ENCODE measurements at places on chromosomes 2 and 18.
A peak's percentile ranks its signal among the peaks of the same experiment; 100 is the strongest.

DNA sequence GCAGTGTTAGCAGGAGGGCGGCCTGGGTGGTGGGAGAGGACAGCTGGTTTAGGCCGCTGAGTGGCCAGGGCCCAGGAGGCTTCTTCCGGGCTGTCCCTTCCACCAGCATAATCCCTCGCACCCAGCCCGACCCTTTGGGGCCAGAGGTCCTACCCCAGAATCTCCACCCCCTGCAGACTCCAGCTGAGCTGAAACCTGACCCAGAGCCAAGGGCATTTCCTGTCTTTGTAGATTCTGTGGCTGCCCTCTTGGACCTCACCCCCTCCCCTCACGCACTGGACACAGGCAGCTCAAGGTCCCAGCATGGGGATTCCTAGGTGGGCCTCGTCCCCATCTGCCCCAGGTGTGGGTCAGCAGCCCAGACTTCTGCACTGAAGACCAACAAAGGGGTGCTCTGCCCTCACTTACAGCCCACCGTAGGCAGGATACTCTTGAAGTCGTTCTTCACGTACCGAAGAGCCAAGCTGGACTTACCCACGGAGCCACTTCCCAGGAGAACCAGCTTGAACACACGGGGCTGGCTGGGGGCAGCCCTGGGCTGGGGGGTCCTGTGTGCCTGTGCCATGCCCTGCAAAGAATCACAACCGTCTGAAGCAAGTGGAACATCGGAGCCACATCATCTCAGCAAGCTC lies 4.8 kb downstream of the RAB17 start:
- DNase-seq: no peak

DNA sequence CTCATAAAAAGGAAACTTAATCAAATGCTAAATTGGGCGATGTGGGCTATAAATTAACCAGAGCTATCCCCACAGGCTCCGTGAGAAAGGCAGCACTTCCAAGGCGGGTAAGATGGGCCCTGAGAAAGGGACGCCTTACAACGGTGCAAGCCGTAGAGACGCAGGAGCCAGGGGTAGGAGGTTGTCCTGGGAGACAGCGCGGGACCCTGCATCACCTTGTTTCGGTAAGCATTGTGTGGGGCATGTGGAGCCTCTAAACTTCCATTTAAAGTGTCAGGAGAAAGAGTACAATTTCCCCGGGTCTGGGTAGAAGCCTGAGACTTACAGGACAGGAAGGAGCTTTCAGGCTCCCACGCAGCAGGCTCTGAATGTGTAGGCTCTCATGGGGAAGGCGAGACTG lies 1.2 kb upstream of the PER2 start:
- DNase-seq: no peak

DNA sequence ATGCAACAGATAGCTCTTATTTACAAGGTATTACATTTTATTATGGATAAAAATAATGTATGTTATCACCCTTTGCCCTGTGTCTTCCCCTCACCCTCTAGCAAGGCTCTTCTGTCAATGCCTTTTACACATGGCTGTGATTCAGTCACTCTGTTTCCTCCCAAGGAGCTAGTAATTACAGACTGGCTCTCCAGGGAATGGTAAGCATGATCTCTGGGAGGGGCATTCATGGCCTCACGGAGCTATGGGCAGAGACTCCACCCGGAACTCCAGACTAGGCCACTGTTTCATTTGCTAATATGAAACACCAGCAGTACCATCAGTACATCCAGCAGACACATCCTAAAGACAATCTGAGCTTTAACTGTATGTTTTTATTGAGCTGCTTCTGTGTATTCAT lies 410.9 kb upstream of the CYRIA start:
- DNase-seq: no peak

DNA sequence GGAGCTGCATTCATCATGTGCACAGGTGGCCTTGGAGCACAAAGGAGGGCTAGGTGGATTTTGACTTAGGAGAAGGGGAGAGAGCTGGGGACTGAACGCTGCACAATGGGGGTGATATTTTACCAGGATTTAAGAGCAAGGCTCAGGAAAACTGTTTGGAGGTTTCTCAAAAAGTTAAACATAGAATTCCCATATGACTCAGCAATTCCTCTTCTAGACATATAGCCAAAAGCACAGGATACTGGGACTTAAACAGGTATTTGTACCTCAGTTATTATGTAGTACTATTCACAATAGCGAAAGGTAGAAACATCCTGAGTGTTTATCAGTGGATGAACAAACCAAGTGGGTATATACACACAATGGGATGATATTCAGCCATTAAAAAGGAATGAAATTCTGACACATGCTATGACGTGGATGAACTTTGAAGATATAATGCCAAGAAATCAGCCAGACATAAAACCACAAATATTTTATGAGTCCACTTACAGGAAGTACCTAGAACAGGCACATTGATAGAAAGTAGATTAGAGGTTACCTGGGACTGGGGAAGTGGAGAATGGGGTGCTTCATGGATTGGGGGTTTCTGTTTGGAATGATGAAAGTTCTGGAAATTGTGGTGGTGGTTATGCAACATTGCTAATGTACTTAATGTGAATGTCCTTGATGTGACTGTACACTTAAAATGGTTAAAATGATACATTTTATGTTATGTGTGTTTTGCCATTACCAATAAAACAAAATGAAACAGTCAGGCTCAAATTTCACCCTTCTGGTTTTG lies 216.9 kb downstream of the HAUS1 start:
- no peak for DNase-seq

DNA sequence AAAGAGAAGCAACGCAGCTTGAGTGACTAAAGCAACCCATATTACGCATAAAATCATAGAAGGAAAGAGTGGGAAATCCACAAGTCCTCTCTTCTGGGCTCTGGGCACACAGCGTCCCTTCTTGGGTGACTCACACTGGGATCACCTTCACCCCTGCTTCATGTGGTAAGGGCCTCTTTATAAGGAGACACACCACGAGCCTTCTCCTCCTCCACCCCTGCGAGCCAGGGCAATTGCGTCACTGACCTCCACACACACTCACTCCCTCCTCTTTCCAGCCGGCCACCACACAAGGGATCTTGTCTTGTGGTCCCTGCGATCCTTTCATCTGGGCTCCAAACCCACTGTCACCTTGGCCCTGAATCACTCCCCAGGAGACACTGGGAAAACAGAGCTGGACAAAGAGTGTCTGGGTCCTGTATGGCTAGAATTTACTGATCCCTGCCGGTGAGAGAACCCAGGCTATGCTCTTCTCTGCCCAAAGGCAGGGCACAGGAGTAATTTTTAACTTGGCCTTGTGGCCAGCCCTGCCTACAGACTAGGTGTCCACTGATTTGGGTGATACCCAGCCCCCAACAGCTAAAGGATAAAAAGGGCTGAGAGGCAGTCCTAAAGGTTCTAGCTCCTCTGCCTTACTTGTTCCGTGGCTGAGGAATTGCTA lies 35.3 kb downstream of the NHEJ1 start:
- peak; percentile 4 for DNase-seq

DNA sequence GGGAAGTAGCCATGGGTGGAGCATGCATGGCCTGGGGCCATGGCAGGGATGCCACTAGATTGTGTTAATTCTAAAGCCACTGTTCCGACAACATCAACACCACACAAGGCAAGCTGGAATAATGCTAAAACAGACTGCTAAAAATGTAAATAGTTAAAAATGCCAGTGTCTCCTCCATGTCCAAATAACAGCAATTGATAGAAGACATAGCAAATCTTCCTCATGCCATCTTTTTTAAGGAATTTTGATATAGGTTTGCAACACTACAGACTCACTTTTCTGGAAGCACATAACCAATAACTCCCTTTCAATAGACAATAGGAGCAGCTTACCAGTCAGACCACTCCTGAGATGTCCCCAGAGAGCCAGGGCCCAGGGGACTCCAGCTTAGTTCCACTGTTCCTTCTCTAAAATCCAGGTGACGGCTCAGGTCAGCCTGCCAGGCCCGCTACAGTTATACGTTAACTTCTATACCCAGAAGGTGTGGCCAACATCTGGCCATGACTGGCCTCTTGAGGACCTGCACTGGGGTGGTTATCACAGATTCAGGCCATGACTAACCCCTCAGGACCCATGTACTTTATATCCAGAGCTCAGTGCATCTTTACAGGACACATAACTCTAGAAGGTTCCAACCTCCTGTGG lies 20.3 kb downstream of the TUBB6 start:
- no peak for DNase-seq

GRCh38 chr2:150295544-150295943 lies 191.9 kb downstream of the RND3 start:
- no peak for DNase-seq

GRCh38 chr2:216023055-216023648 lies 9.8 kb upstream of the MREG start:
- DNase-seq: peak; percentile 27

DNA sequence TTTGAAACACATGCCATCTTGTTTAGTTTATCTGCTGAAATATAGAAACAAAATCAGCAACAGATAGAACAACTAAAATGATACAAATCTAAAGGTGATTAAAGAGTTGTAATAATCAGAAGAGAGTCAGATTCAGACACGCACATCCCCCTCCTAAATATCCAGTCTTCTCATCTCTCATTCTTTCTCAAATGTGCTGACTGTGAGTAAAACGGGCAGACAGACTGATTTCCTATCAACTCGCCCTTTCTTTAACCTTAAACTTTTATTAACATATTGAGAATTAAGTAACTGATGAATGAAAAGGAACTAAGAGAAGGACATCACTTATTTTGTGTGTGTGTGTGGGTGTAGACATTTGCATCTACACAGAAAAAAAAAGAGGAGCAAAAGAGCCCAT lies 34.6 kb upstream of the SPP2 start:
- DNase-seq: no peak

GRCh38 chr2:53202063-53202462 lies 565.5 kb upstream of the CHAC2 start:
- DNase-seq: no peak

- DNase-seq: no peak
These were observed 658.7 kb downstream of the EPHA4 start for GRCh38 chr2:220913384-220913783.

DNA sequence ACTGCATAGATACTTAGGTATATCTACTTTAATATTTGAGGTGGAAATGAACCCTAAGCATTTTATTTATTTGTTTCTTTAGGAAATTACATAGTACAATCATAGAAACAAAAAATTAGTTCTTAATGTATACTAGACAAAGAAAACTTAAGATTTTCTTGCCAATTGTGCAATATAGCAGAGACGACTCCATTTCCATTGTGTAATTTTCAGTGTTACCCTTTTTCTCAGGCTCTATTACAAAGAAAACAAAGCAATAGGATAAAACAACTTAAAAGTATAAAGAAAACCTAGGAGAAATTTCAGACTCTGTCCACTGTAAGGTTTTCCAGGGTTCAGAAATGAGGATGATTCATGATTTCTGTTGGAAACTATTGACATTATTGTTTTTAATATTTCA lies 89.0 kb upstream of the SERTAD2 start:
- DNase-seq: no peak

DNA sequence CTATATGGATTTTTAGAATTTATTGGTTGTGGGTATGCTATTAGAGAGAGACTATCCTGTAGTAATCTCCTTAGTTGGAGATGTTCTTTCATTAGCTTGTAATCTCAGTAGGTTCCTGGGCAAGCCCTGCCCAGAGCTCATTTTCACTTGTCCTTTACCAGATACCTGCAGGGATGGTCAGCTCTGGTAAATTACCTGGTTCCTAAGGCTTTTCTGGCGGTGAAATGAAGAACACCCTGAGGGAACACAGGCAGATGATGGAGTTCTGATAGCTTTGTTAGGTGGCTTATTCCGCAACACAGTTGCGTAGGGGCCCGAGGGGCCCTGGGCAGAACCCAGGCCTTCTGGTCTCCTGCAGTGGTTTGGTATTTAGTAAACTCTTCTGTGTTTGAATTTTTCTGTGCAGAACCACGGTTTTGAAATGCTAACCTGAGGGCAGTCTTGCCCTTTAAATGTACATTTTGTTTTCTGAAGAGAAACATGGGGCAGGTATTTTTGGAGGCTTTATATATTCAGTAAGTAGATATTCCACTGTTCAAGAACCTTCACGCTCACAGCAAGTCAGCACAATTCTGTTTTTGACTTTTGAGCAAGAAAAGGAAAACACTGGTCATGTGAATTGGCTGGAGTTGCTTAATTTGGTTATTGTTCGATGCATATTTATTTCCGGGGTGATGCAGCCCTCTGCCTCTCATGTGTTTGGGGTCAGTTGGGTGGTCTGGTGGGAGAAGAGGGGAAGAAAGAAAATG lies 22.4 kb downstream of the ZNF532 start:
- DNase-seq: no peak

- DNase-seq: peak; percentile 86
These were observed at the start of gene SERTAD2 for GRCh38 chr2:64653109-64654062. TSS of gene SERTAD2 (minus strand) at chr2:64653913. CDS start at chr2:64636871, 17,042 bp downstream.

- no peak for DNase-seq
These were observed 36.7 kb upstream of the ST8SIA5 start for GRCh38 chr18:46793565-46793964.

- no peak for DNase-seq
These were observed 484.0 kb downstream of the SATB2 start for GRCh38 chr2:198973785-198974184.

GRCh38 chr18:64956465-64956864 lies 794.3 kb upstream of the CDH7 start:
- no peak for DNase-seq

- no peak for DNase-seq
These were observed 219.3 kb upstream of the TMEFF2 start for GRCh38 chr2:192413812-192414681.

- DNase-seq: no peak
These were observed 44.3 kb downstream of the LPIN2 start for GRCh38 chr18:2968606-2969005.

- no peak for DNase-seq
These were observed 22.6 kb downstream of the MTX2 start for GRCh38 chr2:176291809-176292283.

DNA sequence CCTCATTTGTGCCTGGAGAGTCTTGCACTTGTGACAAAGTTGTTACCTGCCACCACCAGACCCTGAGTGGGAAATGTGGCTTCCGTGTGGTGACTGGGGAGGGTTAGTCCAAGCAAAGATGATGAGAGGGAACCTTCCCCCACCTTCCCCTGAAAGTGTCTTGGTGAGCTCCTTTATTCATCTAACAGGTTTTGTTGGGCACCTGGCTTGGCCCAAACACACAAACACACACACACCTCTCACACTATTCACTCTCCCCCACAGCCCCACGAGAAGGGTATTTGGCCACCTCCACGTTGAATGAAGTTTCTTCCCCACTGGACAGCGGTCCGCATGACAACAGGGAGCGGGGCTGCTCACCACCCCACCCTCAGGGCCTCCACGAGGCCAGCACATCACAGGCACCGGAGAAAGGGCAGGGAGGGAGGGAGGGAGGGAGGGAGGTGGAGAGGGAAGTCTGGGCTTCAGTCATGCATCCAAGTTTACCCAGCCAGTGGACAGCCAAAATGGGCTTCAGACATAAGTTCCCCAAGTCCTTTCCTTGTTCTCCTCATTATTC lies 1.4 kb downstream of the CIB4 start:
- DNase-seq: no peak

DNA sequence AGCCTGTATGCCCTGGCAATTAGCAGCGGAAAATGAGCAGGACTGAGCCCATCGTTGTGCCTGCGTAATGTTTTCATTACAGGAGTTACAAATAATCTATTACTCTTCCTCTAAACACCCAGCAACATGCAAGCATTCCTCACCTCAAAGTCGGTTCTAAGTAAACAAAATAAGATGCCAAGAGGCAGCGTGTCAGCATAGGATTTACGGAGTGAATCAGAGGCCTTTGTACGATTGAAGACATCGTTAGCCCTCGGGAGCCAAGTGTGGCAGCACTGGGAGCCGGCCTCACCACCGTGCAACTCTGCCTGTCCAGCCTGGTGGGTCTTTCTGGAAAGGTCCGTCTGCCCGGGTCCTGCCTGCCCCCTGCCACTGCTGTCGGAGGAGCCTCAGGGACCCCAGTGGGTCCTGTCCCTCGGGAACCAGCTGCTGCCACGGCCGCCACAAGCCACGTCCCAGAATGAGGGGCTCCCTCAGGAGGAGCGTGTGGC lies 80.1 kb upstream of the CTDP1 start:
- no peak for DNase-seq
